Spinal cord (tissue), 10 donors: ENCODE measurements at places on chromosomes 7 and 10.

- no peak for DNase-seq
Observed at GRCh38 chr7:87217983-87218653, 1.4 kb downstream of the TMEM243 start.

DNA sequence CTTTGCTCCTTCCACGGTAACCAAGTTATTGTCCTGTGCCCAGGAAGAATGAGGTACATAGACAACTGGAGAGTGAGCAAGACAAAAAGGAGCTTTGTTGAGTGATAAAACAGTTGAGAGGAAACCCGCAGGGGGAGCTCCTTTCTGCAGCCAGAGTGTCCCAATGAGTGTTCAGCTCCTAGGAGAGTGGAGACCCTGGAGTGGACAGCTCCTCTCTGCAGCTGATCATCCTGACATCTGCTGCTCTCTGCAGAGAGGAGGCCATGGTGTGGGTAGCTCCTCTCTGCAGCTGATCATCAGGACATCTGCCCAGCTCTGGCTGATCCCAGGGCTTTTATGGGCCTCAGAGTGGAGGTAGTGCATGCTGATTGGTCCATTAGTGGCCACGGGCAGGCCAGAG is 53.4 kb upstream of the PCDH15 start:
- no peak for DNase-seq

DNA sequence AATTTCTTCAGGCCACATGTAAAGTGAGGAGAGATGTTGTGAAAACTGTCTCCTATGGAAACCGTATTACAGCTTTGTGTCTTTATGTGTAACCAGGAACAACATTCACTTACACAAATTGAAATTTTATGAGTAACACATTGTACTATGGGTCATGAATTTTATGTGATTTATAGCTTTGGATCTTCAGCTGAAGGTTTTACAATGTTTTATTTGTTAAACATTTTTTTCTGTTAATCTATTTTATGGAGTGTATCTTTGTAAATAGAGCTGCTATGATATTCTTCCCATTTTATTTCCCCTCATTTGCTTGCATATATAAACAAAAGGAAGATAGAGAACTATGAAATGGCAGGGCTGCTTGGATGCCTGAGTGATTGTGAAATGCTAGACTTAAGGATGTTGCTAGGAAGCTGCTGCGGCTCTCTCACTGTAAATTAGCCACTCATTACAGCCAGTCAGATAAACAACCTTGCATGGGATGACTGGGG is 104.5 kb upstream of the PCLO start:
- DNase-seq: no peak

- no peak for DNase-seq
Observed at GRCh38 chr7:1024331-1024841, 20.0 kb upstream of the GPR146 start.

DNA sequence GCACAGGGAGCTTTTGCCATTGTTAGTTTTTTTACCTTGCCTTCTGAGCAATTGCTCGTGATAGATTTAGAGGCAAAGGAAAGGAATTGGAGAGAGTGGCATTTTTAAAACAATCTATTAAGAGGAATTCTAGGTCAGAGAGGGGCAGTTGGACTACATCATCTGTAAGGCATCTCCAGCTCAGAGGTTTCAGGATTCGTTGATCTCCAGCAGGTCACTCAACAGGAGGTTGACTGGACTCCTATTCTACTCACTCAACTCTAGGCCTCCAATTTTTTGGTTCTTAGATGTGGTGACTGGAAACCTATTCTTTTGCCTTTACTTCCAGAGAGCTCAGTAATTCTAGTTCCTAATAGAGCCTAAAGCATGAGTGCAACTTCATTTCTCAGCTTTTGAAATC is 42.8 kb downstream of the TBXAS1 start:
- DNase-seq: no peak

GRCh38 chr7:65233409-65234034 is 140.1 kb upstream of the ZNF92 start:
- no peak for DNase-seq

DNA sequence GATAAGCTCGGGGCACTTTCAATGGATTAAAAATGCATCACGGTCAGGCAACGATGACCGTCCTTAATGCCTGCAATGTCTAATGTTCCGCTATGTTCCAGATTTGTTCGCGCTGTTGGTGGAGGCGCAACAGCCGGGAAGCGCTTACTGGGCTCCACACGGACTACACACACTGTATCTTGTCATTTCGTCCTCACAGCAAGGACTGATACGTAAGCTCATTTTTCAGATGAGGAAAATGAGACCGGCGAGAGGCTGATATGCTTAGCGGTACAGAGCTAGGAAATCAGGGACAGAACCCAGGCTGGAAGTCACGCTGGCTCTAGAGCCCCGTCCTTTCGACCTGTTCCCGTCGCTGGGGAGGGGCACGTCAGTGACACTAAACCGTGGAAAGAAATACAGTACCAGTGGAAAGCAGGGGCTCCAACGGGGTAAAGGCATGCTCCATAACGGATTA is 670 bp downstream of the TPK1 start:
- peak; percentile 54 for DNase-seq

DNA sequence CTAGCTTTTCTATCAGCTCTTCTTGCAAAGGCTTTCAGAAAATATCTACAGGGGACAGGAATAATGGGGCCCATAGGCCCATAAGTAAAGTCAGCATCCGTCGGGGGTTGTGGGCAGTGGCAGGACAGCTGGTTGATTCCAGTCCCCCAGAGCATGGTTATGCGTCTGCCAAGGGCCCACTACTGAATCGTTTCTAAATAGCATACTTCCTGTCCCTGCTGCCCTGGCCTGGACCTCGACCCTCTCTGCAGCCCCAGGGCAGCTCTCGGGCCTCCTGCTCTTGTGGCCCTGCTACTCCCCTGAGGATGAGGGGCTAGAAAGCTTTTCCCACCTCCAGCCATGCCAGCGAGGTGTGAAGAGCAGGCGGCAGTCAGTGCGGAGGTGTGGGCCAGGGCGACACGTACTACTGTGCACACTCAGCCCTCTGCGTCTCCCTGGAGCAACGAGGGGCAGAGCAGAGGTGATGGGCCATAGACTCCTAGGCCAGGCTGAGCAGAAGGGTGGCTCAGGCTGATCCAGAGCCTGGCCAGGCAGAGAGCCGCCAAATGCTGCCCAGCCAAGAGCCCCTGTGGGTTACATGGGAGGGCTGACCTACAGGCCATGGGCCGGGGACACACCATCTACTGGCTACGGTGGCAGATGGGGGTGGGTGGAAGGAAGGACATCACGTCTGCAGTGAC is 4.7 kb upstream of the OPN4 start:
- no peak for DNase-seq

DNA sequence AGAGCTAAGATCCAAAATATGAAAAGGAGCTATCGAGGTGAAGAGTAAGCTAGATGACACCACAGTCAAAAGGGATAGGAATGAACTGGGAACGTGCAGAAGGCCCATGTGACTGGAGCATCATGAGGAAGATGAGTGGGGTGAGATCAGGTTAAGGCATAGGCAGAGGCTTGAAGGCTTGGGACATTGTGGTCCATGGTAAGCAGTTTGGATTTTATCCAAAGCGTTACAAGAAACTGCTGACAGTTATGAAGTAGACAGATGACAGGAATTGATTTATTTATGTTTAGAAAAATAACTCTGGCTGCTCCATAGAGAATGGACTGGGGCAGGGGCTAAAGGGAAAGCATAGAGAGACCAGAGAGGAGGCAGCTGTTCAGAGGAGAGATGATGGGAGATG is 18.1 kb upstream of the PANK1 start:
- DNase-seq: no peak
